ENCODE measurements at places on chromosomes 5 and 9. TPM values are rescaled to one million over a fixed set of nuclear protein-coding genes. Genes with fewer than 3 reads are reported as not detected.

DNA sequence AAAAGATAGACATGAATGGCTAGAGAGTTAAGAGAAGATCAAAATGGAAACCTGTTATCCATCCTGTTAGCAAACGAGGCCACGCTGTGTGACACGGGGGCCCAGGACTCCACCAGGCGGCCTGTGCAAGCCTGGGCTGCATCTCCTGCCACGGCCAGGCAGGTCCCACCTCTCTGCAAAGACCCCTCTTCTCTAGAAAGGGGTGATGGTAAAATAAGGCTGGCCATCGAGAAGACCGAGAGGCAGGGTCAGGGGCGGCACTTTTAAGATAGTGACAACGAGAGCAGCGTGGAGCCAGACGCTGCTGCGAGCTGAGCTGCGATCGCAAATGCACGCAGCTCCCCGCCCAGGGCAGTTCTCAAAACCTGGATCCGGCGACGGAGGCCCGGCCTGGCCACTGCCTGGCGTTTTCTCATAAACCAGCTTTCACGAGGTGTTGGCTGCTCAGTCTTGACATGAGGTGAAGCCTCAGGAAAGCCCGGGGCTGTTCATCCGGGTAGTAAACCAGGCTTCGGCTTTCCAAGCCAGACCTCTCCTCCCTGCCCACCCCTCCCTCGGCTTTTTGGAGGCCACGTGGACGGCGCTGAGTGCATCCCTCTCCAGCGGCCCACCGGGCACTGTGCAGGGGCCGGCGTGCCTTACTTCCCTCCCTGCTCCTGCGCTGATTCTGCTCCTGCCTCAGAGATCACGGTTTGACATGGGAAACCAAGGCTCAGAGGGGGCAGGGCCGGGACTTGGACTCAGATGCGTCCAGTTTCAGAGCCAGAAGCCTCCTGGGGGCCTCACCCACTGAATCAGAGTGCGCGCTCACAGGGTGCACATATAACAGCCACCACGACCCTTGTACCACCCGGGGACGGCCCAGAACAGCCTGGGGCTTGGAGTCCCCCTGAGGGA lies 151.6 kb upstream of the PHYKPL start:
- H3K27ac ChIP-seq, result no peak overlapping the region
- H3K4me3 ChIP-seq, result peak overlapping the region; percentile 10
- no peaks in the 10 kb centered on the region for H3K27me3 ChIP-seq
- no peaks in the 10 kb centered on the region for H3K36me3 ChIP-seq

DNA sequence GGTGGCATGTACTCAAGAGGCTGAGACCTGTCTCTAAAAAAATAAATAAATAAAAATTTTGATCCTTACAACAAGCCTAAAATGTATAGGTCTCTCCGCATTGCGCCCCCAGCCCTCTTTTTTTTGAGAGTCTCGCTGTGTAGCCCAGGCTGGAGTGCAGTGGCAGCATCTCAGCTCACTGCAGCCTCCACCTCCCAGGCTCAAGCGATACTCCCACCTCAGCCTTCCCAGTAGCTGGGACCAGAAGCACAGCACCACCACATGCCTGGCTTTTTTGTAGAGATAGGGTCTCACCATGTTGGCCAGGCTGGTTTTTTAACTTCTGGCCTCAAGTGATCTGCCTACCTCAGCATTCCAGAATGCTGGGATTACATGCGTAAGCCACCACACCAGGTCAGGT lies 2.2 kb upstream of the GARIN3 start:
- H3K4me1 ChIP-seq, result no peaks in the 10 kb centered on the region
- H3K27me3 ChIP-seq, result no peaks in the 10 kb centered on the region
- H3K36me3 ChIP-seq, result no peaks in the 10 kb centered on the region
- no peak overlapping the region for H3K27ac ChIP-seq
- no peak for DNase-seq
- H3K4me3 ChIP-seq, result no peak overlapping the region

GRCh38 chr5:72688916-72689315 lies 127.5 kb upstream of the TNPO1 start:
- H3K27ac ChIP-seq, result no peak overlapping the region
- no peaks in the 10 kb centered on the region for H3K27me3 ChIP-seq
- H3K4me1 ChIP-seq, result no peaks in the 10 kb centered on the region
- no peaks in the 10 kb centered on the region for H3K36me3 ChIP-seq

- no peaks in the 10 kb centered on the region for H3K27me3 ChIP-seq
- no peaks in the 10 kb centered on the region for H3K36me3 ChIP-seq
- peak; percentile 69 for DNase-seq
These were observed 46.0 kb downstream of the AHRR start for GRCh38 chr5:367358-368130.

GRCh38 chr5:65926276-65926783 lies at the start of gene ERBIN:
Gene ERBIN, plus strand, starts transcription at chr5:65926575. Its CDS starts 66,144 bp downstream, at chr5:65992719.
- no peaks in the 10 kb centered on the region for H3K27me3 ChIP-seq
- DNase-seq, result no peak
- H3K36me3 ChIP-seq, result no peaks in the 10 kb centered on the region
- peak within 1 kb of the TSS; percentile 95 for H3K27ac ChIP-seq
- peaks cover 32% of the 10 kb centered on the region for H3K4me1 ChIP-seq
- H3K4me3 ChIP-seq, result peak within 1 kb of the TSS; percentile 67

The PCDHA3 gene
- total RNA-seq, result 0.74 TPM

The HAVCR2 gene
- 4.4 TPM for total RNA-seq

The PCDHGA2 gene
- total RNA-seq, result 6.1 TPM

The PCDHA11 gene
- not detected for total RNA-seq

The RETREG1 gene
- total RNA-seq, result 27.7 TPM
